Mucosa of gallbladder (tissue), 1 donor: ENCODE measurements at places on chromosomes 6 and 20. TPM values are rescaled to one million over a fixed set of nuclear protein-coding genes. Genes with fewer than 3 reads are reported as not detected.

DNA sequence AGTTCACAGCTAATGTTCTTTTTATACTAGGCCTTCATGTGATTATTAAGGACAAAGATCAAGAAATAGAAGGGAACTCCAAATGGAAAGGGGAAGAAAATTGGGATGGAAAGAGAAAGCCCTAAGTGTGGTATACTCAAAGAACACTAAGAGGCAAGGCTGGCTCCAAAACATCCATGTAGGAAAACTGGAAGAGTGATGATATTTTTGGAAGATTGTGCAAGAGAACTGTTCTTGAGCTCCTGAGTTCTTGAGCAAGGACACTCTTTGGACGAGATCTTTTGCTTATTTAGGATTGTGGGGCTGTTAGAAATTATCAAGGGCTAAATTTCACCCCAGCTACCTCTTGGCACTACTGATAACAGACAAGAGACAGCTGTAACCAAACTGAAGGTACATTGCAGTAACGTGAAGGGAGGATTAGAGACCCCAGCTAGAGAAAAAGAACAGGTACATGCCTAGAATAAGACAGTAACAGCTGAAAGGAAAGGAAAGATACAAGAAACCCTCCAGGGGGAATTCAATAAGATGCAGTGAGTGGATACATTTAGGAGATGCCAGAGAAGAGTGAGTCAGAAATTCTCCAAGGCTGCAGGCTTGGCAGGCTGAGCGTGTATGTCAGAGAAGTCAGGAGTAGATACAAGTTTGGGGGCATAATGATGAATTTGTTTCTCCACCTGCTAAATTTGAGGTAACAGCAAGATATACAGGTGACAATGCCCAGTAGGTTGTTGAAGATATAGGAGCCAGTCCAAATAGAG lies 69.7 kb downstream of the CBLN4 start:
- DNase-seq: no peak

GRCh38 chr6:66328200-66328599 lies 621.2 kb upstream of the EYS start:
- no peak for DNase-seq

DNA sequence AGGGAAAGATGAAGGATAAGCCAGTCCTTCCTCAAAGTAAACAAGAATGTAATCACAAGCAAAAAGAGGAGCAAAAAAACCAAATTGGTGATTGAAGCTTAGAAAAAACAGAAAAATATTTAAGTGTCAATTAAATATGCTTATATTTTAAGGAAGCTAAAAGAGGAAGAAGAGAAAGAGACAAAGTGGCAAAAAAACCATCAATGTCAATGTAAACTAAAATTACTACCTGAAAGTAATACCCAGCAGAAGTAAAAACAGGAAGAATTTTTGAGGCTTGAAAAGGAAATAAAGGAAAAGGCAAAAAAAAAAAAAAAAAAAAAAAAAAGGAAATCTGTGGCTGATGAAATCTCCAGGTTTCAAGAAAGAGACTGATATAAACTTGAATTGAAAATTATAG lies 36.2 kb upstream of the OGFRL1 start:
- no peak for DNase-seq

- no peak for DNase-seq
Observed at GRCh38 chr6:170378502-170378901, 71.9 kb downstream of the FAM120B start.

Gene FAM184A
- total RNA-seq: 1.0 TPM

Gene CGAS
- 4.5 TPM for total RNA-seq

DNA sequence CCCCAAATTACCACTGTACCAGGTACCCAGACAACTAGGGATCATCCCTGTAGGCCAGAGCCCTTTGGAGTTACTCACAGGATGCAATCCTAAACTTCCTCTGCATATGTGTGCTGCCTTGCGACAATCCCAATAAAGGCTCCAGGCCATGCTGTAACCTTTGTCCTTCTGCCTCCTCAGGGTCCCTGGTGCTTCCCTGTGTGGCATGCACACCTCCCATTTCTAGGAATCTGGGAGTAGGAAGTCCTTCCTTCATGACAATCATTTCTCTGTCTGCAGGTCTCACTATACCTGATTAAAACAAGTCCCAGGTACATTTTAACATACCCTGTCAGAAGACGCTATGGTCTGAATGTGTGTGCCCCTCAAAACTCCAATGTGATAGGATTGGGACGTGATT lies 37.0 kb upstream of the MCUR1 start:
- no peak for DNase-seq

- DNase-seq: no peak
Observed at GRCh38 chr20:49167811-49168507, 20.2 kb downstream of the STAU1 start.

Gene GLO1
- 62.9 TPM for total RNA-seq

Gene HEY2
- 2.4 TPM for total RNA-seq

GRCh38 chr6:27694547-27694874 lies 217.7 kb downstream of the OR2B2 start:
- DNase-seq: no peak

DNA sequence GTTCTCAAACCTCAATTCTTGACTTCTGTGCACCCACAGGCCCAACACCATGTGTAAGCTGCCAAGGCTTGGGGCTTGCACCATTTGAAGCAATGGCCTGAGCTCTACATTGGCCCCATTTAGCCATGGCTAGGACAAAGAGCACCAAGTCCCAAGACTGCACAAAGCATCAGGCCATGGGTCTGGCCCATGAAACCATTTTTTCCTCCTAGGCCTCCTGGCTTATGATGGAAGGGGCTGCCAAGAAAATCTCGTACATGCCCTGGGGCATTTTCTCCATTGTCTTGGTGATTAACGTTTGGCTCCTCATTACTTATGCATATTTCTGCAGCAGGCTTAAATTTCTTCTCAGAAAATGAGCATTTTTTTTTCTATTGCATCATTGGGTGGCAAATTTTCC lies 1128.7 kb upstream of the ADGRB3 start:
- no peak for DNase-seq

- no peak for DNase-seq
Observed at GRCh38 chr6:501891-502601, 110.5 kb downstream of the IRF4 start.

- DNase-seq: no peak
Observed at GRCh38 chr20:19056909-19057308, 155.5 kb upstream of the SLC24A3 start.

DNA sequence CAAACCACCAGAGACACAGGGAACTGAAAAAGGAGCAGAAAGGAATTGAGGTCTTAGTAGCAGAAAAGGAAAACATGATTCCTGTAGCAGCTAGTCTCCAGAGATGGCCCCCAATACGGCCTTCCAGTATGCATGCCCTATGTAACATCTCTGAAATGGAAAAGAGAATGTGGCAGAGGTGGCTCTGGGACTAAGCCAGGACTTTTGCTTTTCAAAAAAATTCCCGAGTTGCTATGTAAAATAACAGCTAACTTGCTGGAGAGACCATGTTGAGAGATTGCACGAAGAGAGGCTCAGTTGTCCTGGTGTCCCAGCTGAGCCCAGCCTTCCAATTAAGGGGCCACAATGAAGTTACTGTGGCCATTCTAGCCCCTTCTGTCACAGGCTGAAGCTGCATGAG lies 27.7 kb downstream of the IL20RA start:
- no peak for DNase-seq

DNA sequence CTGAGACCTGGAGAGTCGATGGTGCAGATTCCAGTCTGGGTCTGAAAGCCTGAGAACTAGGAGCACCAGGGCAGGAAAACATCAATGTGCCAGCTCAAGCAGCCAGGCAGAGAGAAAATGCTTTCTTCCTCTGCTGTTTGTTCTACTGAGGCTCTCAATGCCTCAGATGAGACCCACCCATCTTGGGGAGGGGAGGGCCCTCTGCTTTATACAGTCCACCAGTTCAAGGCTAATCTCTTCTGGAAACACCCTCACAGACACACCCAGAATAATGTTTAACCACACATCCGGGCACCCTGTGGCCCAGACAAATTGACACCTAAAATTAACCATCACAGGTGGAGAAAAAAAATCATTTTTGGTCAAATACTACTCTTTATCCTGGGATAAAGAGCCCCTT lies 89.3 kb upstream of the SLC22A23 start:
- DNase-seq: no peak

DNA sequence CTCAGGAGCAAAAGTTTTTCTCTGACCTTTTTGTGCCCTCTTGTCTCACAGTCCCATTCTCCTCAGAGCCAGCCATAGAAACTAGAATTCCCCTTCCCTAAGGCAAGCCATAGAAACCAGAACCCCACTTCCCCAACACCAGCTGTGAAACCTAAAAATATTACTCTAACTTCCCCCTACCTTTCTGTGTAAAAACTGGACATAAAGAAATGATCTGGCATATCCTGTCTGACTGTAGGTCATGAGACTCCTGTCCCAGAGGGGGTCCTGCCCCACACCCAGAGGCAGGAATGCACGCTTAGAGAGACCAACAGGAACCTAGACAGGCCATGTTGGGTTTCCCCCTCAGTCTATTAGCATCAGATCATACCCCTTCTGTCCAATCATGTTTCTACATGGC lies 140.6 kb upstream of the SLC22A16 start:
- DNase-seq: no peak

Gene SASH1
- 24.3 TPM for total RNA-seq

Gene ZC2HC1B
- not detected for total RNA-seq

Gene SLX4IP
- total RNA-seq: 11.3 TPM

Gene NANP
- 2.8 TPM for total RNA-seq

Gene GPRC6A
- not detected for total RNA-seq

- no peak for DNase-seq
Observed at GRCh38 chr20:58452667-58453255, 62.4 kb downstream of the APCDD1L start.

DNA sequence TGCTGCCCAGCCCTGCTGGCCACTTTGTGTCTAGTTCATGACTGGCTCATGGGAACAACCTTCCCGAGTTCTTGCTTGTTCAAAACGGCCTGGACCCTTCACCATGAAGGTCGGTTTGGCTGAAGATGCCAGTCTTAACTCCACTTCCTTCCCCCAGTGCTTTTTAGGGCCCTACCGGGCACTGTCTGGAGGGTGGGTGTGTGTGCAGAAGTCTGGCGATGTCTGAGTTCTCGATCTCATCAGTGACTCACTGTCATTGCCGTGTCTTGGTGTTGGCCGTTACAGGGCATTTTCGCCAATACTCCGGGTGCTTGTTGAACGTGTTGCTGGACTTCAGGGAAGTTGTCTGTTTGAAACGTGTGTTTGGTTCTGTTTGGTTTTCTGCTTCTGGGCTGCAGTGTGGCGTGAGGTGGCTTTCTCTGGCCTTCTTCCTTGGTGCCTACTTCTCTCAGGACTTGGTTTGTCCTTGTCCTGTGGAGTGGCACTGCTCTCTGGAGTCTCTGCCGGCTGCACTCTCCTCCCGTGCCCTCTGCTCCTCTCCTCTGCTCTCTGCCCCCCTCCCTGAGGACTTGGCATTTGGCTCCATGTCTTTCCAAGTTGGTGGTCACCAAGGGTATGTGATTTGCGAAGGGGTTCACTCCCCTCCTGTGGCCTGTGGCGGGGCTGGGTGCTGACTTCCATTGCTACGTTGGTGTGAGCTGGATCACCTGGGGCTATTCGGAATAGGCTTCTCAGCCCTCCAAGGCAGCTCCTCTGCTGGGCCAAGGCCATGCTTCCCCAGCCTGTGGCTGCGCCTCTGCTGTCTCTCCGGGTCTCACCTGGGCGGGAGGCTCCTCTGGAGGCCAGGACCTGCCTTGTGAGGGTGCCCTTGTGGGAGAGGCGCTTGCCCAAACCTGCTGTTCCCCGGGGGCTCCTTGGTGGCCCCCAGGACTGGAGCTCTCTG lies 38.2 kb downstream of the PYGB start:
- DNase-seq: no peak

GRCh38 chr6:16216501-16217155 lies 21.8 kb upstream of the GMPR start:
- DNase-seq: no peak

DNA sequence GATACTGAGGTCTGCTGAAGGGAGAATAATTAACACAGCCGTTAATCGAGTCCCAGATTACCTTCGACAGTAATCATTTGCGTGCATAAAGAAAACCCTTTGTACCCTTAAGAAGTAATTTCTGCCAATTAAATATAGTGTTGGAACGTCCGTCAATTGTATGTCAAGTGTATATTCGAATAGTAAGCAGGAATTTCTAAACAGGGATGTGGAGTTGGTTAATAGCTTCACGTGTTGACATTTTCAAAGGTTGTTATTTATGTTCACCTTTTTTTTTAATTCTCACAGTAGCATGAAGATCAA lies 798 bp upstream of the SNAP91 start:
- no peak for DNase-seq

DNA sequence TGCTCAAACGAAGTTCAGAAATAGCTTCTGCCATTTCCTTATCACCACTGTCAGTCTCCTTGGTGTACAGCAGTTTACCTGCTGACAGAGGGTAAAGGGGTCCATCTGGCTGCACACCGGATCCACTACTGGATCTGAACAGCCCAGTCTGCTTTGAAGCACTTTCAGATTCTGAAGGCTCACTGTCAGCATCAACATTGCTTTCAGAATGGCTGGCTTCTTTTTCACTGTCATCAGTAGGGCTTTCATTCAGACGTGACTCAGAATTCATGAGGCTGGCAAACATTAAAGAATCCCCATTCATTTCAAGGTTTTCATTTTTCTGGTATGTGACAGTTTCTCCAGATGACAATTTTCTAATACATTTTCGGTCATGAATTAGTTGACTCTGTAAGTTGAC lies 21.0 kb upstream of the PNISR start:
- DNase-seq: no peak

GRCh38 chr6:161327360-161327953 lies 53.6 kb upstream of the AGPAT4 start:
- DNase-seq: no peak

DNA sequence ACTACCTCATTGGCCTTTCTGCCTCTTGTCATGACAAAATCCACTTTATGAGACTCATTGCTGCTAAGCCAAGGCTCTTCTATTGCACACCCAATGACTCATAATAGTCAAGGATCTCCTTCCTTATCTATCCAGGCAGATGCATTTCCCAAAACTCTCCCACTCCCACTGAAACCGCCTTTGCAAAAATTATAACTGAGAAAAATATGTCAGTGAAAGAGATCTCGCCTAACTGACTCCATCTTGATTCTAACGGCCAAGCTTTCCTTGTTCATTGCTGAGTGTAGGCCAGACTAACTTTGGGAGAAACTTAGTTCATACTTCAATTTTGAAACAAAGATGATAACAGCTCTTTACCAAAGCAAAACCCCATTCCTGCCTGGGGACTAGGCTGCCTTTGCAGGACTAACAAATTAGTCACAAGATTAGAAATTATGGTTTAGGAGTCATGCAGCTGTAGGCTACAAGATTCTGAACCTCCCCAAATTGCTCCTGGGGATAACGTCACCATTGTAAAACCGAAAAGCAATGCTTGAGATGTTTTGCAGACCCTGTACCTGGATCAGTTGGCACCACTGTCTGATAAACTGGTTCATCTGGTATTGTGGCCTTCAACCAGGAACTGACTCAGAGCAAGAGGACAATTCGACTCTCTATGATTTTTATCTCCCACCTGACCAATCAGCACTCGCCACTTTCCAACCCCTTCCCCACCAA lies 47.1 kb downstream of the HAO1 start:
- DNase-seq: no peak

GRCh38 chr20:39394461-39394860 lies 432.3 kb downstream of the DHX35 start:
- no peak for DNase-seq

- DNase-seq: no peak
Observed at GRCh38 chr6:88268508-88268907, 102.4 kb upstream of the CNR1 start.
